ENCODE measurements at places on chromosomes 4 and X.

DNA sequence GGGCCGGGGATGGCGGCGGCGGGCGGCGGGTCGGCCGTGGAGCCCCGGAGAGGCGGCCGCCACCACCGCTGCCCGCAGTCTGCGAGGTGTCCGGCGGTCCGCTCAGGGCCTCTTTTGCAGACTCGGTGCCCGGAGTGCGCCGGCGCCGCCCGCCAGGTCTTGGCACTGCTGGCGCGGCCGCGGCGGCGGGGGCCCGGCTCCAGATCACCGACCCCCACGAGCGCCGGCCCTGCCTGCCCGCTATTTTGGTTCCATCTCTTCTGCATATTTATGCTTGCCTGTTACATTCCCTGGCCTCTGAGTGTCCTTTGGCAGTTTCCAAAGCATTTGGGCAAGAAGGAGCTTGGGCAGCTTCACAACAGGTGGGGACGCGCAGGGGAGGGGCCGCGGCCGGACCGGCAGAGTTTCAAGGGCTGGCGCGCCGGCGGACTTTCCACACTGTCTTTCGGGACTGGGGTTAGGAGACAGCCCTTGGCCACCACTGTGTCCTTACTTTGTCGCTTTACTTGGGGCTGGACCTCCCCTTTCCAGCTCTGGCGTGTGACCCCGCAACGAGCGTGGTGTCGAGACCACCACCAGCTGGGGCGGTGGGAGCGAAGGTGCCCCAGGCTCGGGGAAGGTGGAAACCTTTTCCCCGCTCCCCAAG is 668 bp upstream of the TAPT1 start:
- peak; percentile 39 for DNase-seq

- no peak for DNase-seq
Measured at GRCh38 chrX:38854305-38854704, 53.0 kb downstream of the MID1IP1 start.

GRCh38 chrX:20515841-20516461 is 249.2 kb upstream of the RPS6KA3 start:
- DNase-seq = no peak

DNA sequence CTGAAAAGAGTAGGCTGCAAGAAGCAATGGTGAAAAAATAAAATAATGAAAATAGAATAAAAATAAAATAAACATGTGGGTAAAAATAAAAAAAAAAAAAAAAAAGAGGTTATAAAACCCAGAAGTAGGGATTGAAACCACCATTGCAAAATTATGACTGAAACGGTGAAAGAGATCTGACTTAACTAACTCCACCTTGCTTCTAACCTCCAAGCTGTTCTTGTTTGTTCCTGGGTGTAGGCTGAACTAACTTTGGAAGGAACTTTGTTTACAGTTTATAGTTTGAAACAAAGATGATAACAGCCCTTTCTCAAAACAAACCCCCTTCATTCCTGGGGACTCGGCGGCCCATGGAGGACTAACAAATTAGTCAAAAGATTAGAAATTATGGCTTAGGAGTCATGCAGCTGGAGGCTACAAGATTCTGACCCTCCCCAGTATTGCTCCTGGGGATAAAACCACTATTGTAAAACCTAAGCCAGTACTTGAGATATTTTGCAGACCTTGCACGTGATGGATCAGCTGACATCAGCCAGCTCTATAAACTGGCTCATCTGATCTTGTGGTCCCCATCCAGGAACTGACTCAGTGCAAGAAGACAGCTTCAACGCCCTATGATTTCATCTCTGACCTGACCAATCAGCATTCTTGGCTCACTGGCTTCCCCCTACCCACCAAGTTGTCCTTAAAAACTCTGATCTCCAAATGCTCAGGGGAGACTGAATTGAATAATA is 30.4 kb downstream of the DDX60L start:
- no peak for DNase-seq

- DNase-seq = no peak
Measured at GRCh38 chrX:119763181-119763580, 4.8 kb downstream of the SOWAHD start.

DNA sequence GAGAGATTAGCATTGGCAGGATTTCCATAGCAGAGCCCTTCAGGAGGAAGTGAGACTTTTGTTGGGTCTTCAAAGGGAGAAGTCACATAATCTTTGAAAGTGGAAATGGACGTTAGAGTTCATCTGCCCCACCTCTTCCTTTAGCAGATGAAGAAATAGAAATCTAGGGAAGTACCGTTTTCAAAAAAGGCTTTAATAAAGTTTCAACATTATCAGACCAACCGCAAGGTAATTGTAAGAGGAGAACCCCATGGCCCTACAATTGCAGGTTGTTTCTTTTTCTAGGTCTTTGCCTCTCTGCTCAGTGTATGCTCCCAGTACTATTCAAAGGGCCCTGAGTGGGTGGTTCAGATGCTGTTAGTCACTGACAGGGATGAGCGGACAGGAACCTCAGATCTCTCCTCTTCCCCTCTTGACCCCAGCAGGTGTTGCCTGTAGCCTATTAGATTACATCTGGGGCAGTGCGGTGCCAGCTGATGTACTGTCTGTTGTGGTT is 48.6 kb upstream of the AP1S2 start:
- no peak for DNase-seq

DNA sequence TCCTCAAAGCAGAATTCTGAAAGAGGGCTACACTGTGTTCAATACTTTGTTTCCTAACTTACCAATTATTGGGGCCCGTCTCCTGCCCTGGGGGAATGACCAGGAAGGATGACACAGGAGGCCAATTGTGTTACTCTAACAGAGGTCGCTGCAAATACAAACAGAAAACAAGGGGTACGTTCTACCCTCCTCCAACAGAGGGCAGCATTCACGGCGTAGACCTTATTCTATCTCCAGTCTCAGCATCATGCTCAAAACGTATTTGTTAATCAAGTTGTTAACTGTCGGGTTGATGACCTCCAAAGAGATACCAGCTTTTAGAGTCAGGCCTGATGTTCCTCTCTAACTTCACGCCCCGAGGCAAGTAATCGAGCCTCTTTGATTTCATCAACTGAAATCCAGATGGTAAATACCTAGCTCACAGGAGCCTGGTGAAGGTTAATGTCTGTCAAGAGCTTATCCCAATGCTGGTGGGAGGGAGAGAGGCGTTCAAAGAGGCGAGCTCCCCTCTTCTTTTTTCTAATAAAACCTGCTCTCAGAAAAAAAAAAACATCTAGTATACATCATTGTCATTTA is 181.0 kb upstream of the KCNIP4 start:
- peak; percentile 3 for DNase-seq

GRCh38 chr4:140607852-140608251 is 39.1 kb upstream of the UCP1 start:
- no peak for DNase-seq

DNA sequence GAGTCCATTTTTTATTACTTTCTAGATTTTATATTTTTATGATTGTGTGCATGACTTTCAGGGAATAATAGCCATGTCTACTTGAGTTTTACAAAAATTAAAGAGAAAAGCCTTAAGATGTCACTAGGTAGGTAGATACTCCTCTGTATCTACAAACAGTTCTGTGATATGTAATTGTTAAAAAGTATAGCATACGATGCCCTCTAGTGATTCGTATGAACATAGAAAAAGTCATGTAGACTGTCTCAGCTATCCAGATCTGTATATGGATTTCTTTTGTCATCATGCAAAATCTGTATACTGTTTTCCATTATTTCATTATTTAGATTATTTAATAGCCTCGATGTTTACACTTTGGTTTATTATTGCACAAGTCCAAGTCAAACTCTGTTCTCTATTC is 856.6 kb downstream of the CENPC start:
- DNase-seq = no peak

DNA sequence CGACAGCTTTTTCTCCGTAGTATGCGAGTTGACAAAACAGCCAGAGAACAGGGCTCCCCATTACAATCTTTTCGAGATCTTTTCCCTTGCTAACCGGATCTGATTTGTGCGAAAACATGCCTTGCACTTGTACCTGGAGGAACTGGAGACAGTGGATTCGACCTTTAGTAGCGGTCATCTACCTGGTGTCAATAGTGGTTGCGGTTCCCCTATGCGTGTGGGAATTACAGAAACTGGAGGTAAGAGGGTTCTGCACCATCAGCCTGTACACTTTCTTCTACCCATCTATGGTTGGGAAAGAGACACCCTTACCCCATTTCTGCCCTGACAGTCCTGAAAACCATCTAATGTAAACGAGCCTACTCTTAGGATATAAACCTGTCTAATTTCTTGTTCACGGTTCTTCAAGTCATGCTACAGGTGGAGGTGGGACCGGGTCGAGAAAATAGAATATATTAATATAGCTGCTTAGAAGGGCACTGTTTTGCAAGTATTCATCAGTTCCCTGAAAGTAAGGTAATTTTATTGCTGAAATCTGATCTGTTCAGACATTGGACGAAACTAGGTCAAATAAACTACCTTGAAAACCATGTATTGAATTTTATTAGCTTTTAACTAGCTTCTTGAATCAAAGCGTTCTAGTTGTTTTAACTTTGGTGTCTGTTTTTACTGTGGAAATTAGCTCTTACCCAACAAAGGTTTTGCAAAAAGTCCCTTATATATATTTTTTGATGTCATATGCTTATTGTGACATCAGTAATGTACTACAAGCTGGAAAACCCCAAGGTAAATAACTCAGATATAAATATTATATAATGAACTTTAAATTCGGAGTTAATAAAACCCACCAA is 869 bp downstream of the TMEM184C start:
- no peak for DNase-seq

DNA sequence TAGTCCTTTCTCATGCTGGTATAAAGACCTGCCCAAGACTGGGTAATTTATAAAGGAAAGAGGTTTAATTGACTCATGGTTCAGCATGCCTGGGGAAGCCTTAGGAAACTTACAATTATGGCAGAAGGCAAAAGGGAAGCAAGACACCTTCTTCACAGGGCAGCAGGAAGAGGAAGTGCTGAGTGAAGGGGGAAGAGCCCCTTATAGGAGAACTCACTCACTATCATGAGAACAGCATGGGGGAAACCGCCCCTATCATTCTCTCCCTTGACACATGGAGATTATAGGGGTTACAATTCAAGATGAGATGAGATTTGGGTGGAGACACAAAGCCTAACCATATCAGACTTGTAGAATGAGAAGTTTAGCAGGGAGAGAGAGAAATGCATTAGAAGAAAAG is 373.3 kb upstream of the DIAPH2 start:
- no peak for DNase-seq

- DNase-seq = no peak
Measured at GRCh38 chr4:70533211-70533610, 14.8 kb downstream of the AMTN start.

DNA sequence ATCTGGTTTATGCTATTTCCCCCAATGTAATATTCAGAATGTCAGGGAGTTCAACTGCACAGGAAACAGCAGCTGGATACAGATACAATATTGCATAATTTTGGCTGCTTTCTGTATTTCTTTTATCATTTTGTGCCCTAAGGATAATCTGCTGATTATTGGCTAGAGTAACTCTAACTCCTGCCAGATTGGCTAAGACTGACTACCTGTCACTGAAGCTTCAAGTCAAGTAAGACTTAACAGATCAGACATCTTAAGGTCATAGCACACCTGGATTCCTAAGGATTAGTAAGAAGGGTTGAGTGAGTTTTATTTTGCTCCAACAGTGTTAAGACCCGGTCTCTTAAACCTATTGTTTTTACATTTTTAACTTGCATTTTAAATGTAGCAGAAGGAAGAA is 136.8 kb downstream of the KLF8 start:
- DNase-seq = no peak

DNA sequence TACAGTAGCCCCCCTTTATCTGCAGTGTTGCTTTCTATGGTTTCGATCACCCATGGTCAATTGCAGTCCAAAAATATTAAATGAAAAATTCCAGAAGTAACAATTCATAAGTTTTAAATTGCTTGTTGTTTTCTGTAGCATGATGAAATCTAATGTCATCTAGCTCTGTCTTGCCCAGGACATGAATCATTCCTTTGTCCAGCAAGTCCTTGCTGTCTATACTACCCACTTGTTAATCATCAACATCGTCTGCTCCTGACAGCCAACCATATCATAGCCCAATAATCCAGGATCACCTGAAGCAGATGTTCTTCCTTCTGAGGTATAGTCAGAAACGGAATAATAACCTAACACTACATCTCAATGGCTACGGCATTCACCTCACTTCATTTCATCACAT is 79.8 kb downstream of the ADAMTS3 start:
- DNase-seq = no peak

DNA sequence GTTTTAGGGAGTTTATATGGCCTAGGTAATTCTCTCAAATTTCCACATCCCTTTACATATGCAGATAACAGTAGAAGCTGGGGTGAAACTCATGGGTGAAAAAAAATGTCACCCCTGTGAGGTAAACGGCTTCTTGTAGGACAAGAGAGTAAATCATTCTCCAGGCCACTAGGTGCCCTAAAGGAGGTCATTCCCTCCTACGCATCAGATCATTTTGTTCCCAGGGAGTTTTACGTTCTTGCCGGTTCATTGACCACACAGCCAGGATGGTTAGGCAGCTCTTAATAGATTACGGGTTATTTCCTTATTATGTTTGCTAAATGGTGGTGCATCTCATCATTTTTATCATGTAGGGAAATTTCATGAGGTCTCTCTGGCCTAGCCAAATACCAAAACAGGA is 225.8 kb upstream of the NOCT start:
- DNase-seq = no peak

DNA sequence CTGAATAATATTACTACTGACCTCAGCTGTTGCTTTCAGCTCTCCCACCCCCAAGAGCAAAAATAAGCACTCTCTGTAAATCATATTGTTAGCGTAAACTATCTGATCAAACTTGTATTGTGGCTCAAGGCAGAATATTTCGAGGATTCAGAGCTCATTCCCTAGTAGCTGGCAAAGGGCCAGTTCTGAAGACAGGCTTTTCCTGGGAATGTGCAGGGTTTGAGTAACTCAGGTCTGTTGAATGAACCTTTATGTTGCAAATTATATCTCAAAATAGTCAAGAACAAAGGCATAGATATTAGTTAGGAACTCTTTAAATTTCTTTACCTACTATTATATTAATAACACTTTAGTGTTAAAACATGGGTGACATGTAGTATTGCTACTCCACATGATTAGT is 454.9 kb downstream of the CCSER1 start:
- DNase-seq = no peak

DNA sequence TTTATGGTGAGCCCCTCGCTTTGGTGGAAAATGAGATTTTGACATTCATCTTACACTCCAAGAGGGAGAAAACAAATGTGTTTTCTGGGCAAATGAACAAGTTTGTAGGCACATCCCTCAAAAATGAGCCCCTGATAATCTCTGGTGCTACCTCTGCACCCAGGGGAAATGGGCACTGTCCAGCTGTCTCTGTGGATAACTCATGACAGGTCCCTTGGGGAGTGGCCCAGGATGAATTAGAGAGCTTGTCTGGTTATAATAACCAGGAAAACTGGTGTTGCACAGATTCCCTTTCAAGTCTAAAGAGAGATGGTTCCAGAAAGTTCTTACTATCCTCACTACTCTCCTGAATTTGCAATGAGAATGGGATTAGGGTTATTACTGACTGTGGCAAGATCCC is 7.5 kb downstream of the RASL11B start:
- DNase-seq = no peak

DNA sequence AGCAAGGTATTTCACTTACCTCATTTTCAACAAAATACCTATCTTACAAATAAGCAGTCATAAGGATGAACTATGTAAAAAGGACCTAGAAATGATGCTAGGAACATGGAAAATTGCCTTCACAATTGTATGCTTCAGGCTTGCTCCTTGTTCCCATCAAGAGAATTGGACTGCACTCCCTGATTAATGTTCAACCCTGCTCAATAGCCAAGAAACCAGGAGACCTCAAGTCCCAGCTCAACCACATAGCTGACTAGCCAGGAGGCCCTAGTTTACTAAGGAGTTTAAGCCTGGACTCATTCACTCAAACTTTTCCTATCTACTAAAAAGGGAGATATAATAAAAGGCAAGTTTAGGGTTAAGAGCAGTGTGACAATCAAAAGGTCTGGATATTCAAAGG is 146.6 kb upstream of the DGKK start:
- no peak for DNase-seq

- no peak for DNase-seq
Measured at GRCh38 chr4:170243662-170244288, 154.0 kb upstream of the AADAT start.
